ENCODE measurements at places on chromosomes 5 and 9. TPM values are rescaled to one million over a fixed set of nuclear protein-coding genes. Genes with fewer than 3 reads are reported as not detected.

DNA sequence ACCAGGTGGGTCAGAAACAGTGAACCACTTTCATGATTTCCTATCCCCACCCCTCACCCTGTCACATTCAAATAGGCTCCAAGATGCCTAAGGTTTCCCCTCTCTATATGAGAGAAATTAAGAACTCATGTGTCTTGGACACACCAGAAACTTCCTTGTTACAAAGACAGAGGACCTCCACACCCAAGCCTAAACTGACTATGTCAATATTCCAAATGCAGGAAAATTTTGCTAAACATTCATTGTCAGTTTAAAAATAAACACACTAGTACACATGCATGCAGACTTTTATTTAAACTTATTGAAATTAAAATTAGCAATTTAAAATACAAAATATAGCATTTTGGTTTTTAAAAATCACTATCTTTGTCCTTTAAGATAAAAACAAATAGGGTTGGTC, 26.2 kb downstream of the SKIC3 start:
- DNase-seq, result no peak
- peaks cover 51% of the 10 kb centered on the region for H3K36me3 ChIP-seq
- H3K4me1 ChIP-seq, result peaks cover 25% of the 10 kb centered on the region
- no peak overlapping the region for H3K27ac ChIP-seq

Gene GFRA3
- not detected for total RNA-seq

Gene PRRC1
- total RNA-seq, result 86.0 TPM

DNA sequence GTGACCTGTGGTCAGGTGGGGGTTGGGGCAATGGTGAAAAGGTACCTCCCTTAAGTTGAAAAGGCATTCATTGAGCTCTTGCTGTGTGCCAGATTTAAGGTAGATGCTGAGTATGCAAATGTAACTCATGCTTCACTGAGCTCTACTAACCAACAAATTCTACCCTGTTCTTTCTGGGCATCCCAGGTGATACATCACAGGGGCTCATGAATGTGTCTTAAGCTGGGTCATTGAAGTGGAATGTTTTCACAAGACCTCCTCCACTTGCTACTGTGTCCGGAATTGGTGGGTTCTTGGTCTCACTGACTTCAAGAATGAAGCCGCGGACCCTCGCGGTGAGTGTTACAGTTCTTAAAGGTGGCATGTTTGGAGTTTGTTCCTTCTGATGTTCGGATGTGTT, 362.8 kb upstream of the ZNF462 start:
- H3K4me3 ChIP-seq, result no peak overlapping the region
- H3K27me3 ChIP-seq, result no peaks in the 10 kb centered on the region
- H3K27ac ChIP-seq, result no peak overlapping the region
- no peaks in the 10 kb centered on the region for H3K36me3 ChIP-seq
- no peak for DNase-seq

Gene RGMB
- 70.9 TPM for total RNA-seq

Gene DBH
- not detected for total RNA-seq

DNA sequence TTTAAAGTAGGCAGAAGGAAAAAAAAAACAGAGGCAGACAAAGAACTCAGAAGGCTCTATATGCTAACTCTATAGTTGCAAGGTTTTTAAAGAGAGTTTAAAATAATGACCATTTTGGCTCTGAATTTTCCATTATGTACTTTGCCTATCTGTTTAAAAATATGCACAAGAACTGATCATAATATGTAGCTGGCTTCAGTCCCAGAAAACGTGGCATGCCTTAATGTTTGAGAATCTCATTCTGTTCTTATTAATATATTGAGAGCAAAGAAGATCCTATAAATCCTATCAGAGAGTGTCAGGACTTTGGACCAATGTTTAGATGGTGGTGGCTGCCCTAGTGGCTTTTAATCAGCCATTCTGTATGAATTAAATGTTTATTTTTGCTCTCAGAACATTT, 121.5 kb downstream of the JMY start:
- H3K36me3 ChIP-seq, result no peaks in the 10 kb centered on the region
- peaks cover 3% of the 10 kb centered on the region for H3K4me1 ChIP-seq
- no peak for DNase-seq
- no peaks in the 10 kb centered on the region for H3K27me3 ChIP-seq
- H3K4me3 ChIP-seq, result no peak overlapping the region
